ENCODE measurements at places on chromosomes 1 and 21. TPM values are rescaled to one million over a fixed set of nuclear protein-coding genes. Genes with fewer than 3 reads are reported as not detected.

Gene IL24
- polyA plus RNA-seq, result 0.39 TPM

Gene ST6GALNAC3
- 103 TPM for polyA plus RNA-seq

Gene CYP2J2
- polyA plus RNA-seq, result 1.1 TPM

Gene TGFBR3
- 99.1 TPM for polyA plus RNA-seq

Gene STUM
- 1.5 TPM for polyA plus RNA-seq

Gene S100A7
- 0.32 TPM for polyA plus RNA-seq

Gene RAD54L
- 13.8 TPM for polyA plus RNA-seq

Gene PGLYRP3
- not detected for polyA plus RNA-seq

Gene EPS8L3
- polyA plus RNA-seq, result 0.37 TPM

Gene SPRR3
- not detected for polyA plus RNA-seq

Gene MAP3K21
- polyA plus RNA-seq, result 29.8 TPM

Gene CBR3
- polyA plus RNA-seq, result 1.2 TPM

Gene SEC22B
- polyA plus RNA-seq, result 48.1 TPM

Gene FLG2
- 0.04 TPM for polyA plus RNA-seq

GRCh38 chr1:11479375-11479979 lies 522 bp downstream of the DISP3 start:
- DNase-seq, result no peak

DNA sequence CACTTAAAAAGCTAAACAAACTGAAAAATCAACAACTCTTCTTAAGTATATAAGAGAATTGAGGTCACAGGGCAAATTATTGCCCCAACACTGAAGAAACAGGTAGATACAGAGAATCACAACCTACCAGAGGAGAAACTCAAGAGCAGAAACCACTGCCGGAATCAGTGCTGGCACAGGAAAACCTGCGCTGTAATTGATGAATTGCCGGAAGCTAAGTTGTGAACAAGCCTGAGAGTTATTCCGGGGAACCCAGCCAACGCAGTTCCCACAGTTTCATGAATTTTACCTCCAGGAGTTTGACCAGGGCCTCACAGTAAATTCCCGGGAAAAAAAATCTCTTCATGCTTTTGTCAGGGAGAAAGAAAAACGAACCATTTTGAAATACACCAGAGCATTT lies 657.1 kb upstream of the BRINP3 start:
- DNase-seq, result no peak

DNA sequence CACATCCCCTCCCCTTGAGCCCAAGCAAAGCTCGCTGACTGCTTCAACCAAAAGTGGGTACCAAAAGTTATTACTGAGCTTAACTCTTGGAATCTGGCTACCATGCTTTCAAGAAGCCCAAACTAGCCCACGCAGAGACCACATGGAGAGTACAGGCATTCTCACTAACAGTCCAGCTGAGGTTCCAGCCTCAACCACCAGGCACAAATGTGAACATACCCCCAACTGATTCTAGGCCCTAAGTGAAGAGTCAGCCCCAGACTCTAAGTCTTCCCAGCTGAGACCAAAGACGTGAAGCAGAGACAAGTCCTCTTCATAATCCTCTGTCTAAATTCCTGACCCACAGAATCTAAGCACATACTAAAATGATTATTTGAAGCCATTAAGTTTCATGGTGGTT lies 36.8 kb downstream of the EVI5 start:
- no peak for DNase-seq

- no peak for DNase-seq
These were observed 13.0 kb downstream of the INAVA start for GRCh38 chr1:200907611-200908097.

DNA sequence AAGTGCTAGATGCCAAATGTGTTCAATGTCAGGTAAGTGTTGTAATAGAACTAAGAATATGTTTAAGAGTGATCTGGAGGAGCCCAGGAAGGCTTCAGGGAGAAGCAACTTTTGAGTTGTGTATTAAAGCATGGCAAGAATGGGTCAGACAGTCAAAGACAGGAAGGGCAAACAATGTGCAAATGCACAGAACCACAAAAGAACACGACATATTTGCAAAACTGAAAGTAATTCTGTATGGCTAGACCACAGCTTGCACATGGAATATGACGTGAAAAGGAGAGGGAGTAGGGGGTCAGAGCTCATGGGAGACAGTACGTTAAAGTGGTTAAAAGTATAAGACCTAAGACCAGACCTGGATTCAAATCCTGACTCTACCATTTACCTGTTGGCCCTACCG lies 7.1 kb upstream of the SORT1 start:
- no peak for DNase-seq

GRCh38 chr1:202811296-202812175 lies 782 bp downstream of the PCAT6 start:
- DNase-seq, result peak; percentile 15

GRCh38 chr1:10283318-10283984 lies 73.1 kb downstream of the KIF1B start:
- DNase-seq, result no peak

DNA sequence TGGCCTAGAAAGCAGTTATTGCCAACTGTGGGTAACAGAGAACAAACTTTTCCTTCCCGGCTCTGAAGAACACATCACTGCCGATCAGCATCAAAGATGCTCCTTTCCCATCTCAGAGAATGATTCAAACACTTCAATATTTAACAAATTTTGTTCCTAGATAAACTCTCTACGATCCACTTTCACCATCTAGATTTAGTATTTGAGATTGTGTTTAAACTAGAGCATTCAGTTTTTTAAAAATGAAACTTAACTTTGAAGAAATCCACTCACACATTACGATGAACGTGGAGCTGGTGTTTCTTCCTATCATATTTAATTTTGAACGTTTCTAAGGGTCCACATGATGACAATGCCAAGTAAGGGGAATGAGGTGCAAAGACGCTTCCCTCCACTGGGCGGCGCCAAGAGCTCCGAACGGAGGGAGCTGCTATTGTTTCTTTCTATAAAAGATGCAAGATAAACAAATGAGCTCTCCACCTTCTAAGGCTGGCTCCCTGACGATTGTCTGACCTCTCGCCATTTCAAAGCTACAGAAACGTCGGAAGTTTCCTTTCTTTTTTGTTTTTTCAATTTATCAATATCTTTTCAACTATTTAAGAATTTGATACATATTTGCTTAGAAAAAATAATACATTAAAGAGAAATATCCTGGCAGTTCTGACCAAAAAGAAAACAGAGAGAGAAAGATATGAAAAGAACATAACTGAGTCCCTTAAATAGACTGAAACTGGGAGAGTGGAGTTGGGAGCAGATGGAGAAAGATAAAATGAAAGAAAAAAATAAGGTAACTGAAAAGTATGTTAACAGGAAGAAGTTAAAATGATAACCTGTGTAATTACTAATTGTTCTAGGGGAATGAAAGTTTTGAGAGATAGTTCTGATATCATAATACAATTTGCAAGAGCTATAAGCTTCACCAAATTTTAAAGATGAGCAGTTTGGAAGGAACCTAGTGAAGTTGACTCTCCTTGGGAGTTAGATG lies 4.4 kb upstream of the BARHL2 start:
- DNase-seq, result no peak

GRCh38 chr1:167175901-167176300 lies 44.8 kb upstream of the POU2F1 start:
- no peak for DNase-seq

- DNase-seq, result no peak
These were observed 83.5 kb upstream of the ZNF326 start for GRCh38 chr1:89911191-89911991.

GRCh38 chr1:5659606-5660005 lies 332.6 kb downstream of the NPHP4 start:
- DNase-seq, result no peak

DNA sequence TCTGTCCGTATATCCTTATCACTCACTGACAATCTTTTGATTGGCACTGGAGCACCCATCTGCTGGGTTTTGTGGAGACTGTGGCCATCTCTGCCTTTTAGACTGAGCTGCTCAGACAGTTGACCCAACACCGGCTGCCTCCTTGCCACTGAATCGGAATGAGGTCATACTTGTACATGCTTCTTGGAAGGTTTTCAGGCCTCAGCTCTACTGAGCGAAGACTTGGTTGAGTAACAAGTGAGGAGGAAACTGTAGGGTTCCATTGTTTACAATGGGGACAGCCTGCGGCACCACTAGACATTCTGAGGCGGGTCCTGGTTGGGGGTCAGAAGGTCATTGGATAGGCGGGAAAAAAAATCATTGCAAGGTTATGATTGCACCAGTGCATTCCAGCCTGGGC lies 320.3 kb downstream of the KIF26B start:
- DNase-seq, result no peak

GRCh38 chr1:19186001-19186400 lies 24.1 kb downstream of the UBR4 start:
- DNase-seq, result no peak

GRCh38 chr1:116062201-116062600 lies 49.0 kb upstream of the MAB21L3 start:
- no peak for DNase-seq

DNA sequence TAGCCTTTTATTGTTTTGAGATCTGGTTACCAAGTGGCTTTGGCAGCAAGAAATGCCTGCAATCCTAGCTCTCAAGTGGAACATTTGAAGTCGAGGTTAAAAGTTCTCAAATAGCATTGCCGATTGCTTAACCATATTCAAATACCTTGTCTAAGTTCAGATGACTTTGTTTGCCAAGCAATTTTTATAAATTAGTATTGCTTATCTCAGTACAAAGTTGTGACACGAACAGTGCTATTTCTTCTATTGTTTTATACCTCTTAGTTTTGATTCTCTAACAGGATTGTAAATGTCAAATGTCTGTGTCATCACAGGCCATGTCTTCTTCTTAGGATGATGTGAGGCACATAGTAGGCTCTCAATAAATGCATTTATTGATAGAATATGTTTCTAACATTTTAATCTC lies 633.3 kb downstream of the PTPRC start:
- no peak for DNase-seq

DNA sequence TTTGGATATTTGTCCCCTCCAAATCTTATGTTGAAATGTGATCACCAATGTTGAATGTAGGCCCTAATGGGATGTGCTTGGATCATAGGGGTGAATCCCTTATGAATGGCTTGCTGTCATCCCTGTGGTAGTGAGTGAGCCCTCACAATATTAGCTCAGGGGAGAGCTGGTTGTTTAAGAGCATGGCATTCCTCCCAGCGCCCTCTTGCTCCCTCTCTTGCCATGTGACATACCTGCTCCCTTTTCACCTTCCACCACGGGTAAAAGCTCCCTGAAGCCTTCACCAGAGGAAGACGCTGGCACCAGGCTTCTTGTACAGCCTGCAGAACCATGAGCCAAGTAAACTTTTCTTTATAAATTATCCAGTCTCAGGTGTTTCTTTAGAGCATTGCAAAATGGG lies 305.6 kb downstream of the KCTD3 start:
- DNase-seq, result no peak

DNA sequence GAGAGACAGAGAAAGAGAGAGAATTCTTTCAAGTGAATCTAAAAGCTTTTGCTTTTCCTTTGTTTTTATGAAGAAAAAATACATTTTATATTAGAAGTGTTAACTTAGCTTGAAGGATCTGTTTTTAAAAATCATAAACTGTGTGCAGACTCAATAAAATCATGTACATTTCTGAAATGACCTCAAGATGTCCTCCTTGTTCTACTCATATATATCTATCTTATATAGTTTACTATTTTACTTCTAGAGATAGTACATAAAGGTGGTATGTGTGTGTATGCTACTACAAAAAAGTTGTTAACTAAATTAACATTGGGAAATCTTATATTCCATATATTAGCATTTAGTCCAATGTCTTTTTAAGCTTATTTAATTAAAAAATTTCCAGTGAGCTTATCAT lies 117.6 kb downstream of the PTPRC start:
- no peak for DNase-seq

GRCh38 chr1:246176126-246177024 lies 330.7 kb downstream of the SMYD3 start:
- no peak for DNase-seq

GRCh38 chr1:204130981-204131892 lies 20.6 kb downstream of the ETNK2 start:
- no peak for DNase-seq

GRCh38 chr1:77534456-77534855 lies 148.0 kb downstream of the ZZZ3 start:
- no peak for DNase-seq

DNA sequence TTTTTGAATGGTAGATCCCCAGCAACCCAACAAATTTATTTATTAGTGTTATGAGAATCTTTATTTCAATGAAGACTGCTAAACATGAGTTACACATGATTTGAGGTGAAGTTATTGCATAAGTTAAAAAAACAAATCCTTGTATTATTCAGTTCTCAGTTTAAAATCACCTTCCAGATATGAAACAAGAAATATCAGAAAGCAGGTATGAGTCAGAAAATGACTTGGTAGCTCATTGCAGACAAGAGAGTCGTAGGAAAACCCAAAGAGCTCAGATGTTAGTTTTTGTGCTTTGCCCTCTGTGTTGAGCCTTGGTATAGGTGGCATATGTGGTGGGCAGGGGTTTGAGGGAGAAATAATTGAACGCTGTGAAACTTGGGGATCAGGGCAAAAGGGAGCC lies 339.4 kb downstream of the BRINP3 start:
- DNase-seq, result no peak

DNA sequence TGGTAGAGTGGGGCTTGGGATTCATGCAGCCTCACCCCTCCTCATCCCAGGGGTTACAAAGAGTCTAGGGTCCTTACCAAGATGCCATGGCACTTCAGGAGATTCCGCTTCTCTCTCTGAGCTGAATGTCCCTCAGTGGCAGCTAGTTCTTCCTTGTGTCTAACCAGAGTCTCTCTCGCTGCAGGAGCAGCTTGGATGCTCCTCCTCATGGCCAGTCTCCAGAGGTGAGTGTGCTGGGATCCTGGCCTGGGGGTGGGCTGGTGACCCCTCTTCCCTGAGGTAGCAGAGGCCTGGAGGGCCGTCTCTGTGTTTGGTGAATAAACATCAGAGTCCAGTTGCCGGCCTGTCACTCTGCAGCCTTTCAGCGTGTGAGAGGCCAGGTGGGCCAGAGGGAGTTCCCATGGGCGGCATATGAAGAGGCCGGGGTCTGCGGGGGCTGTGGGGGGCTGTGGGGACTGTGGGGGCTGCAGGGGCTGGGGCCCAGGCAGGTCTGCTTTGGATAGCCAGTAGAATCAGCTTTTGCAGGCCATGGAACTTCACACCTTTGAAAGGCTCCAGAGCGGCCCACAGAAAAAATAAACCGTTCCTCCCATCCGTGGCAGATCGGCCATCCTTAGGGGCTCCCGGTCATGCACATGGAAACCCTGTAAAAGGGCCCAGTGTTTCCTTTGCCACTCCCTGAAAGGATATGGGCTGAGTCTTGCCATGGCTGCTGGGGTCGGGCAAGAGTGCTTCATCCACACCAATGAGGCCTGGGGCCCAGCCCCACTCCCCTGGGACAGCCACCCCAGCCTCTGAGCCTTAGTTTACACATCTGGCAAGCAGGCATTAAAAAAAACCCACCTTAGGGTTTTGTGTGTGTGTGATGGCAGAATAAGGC lies 256.4 kb downstream of the FOXD2 start:
- DNase-seq, result no peak
